ENCODE measurements at places on chromosomes 5 and 9.

- DNase-seq = peak; percentile 47
These were observed 331.5 kb downstream of the ARHGEF28 start for GRCh38 chr5:73957397-73958001.

DNA sequence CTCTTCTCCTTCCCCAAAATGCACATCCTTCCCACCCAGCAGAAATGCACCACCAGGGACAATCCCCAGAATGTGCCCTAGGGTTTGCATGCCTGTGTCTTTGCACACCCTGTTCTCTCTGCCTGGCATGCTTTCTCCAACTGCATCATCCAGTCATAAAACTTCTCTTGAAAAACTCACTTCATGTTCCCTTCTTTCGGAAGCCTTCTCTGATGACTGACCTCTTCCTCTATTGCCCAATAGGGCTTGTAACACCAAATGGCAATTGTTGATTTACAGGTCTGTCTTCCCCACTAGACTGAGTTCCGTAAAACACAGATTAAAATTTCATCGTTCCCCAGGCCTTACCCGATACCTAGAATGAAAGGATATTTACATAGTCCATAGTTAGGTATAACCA is 83.1 kb upstream of the SPOCK1 start:
- DNase-seq = no peak

- peak; percentile 85 for DNase-seq
These were observed 173.0 kb upstream of the DAPK1 start for GRCh38 chr9:87324613-87325194.

DNA sequence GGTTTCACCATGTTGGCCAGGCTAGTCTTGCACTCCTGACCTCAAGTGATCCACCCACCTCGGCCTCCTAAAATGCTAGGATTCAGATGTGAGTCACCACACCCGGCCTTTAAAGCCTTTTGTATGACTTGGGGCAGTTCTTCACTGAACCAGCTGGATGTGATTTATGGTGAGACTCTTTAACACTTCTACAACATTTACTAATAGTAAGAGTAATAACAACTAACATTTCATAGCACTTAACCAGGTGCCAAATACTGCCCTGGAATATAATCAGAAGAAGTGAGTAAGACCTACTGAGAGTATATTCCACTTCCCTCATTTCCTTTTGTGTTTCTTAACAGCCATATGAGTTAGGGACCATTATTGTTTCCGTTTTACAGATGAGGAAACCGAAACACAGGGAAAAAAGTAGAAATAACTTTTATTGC is 10.0 kb downstream of the ZSWIM6 start:
- DNase-seq = no peak

DNA sequence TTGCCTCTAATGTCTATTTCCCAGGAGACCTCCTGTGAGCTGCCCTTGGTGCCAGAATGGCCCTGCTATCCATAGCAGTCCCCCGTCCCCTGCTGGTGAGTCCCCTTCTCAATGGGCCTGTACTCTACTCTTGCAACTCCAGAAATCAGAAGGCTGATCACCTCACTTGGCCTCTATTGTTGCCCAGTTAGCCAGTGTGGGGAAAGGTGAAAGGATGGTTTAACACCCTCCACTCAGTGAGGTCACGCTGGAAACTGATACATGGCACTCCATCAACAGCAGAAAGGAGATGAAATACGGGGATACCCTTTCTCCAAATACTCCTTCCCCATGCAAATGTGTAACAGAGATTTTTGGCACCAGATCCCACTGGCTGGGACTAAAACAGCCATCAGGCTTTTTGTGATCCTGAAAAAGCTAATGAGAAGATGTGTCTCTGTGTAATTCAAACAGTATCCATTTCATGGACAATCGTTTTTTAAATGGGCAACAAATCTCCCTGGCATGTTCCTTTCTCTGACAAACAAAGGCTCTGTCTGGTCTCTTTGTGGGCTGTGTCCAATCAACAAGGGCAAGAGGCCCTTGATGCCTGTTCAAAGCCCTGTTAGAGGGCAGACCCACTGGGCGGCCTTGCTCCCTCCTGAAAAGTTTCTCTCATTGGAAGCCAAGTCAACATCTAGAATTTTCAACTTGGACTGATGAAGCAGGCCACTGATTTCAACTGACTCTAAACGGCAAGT is 343.7 kb downstream of the SPOCK1 start:
- no peak for DNase-seq

GRCh38 chr5:10254686-10255085 is 4.6 kb downstream of the CCT5 start:
- DNase-seq = no peak

DNA sequence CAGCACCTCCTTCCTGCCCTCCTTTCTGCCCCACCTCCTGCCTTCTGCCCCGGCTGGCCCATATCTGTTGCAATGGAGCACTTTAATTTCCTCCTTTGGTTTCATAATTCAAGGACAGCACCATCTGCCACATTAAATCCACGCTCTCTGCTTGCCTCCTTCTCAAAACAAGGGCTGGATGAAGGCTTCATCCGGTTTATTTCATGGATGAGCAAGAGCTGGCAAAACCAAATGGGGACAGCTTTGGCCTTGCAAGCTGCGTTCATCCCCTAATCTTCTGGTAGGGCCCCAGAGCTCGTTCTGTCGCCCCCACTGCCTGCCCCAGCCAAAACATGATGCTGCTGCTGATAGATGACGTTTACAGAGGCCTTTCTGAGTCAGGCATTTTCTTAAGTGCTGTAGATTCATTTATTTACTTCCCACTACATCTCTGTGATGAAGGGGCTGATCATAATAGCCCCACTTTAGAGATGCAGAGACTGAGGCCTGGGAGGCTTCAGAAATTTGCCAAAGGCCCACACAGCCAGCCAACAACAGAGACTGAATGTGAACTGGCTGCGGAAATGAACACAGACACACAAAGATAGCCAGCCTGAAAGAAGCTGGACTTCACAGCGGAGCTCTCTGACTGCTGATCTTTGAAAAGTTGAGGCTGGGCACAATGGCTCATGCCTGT is 115.6 kb upstream of the CPEB4 start:
- DNase-seq = no peak

DNA sequence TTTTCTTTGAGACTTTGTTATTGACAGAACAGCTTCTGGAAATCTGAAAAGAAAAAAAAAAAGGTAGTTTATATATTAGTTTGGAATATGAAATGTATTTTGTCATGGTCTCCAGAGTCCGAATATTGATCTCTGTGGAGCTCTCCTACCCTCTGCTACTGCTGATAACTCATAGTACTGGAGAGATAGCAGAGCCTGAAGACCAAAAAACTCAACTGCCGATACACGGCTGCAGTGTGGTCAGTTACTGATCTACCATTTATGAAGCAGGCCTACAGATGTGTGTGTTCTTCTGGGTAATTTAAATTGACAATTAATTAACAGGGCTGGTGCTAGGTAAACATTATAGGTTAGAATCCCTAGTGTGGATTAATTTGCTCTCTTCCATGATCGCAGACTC is 3.8 kb upstream of the FAM120A start:
- DNase-seq = no peak

DNA sequence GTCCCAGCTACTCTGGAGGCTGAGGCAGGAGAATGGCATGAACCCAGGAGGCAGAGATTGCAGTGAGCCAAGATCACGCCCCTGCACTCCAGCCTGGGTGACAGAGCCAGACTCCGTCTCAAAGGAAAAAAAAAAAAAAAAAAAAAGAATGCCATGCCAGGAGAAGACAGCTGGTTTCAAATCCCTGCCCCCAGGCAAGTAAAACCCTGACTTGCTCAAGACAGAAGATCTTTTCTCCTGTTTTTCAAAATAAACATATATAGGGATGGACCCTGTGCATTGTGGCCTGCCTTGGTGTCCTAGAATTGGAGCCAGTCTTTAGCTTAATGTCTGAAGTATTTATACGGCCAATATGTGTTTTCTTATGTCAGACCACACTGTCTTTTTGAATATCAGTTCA is 177.1 kb downstream of the NR3C1 start:
- no peak for DNase-seq

GRCh38 chr9:114691046-114691955 is 9.3 kb upstream of the TEX48 start:
- DNase-seq = peak; percentile 86

DNA sequence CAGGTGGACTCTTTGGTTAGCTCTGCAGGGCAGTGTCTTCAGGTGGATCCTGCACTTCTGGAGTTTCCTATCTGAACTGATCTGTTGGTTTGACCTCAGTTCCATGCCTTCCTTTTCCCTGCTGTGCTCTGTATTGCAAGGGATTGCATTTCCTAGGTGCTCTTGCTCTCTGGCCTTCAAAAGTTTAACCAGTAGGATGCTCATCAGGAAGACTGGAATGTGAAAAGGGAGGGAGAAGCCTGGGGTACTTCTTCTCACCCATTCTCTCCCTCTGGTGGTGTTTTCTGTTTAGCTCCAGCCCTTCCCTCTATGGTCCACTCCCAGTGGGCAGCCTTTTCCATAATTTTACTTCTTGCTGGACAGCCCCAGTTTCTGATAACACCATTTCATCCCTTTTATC is 78.5 kb downstream of the ZNF618 start:
- no peak for DNase-seq

DNA sequence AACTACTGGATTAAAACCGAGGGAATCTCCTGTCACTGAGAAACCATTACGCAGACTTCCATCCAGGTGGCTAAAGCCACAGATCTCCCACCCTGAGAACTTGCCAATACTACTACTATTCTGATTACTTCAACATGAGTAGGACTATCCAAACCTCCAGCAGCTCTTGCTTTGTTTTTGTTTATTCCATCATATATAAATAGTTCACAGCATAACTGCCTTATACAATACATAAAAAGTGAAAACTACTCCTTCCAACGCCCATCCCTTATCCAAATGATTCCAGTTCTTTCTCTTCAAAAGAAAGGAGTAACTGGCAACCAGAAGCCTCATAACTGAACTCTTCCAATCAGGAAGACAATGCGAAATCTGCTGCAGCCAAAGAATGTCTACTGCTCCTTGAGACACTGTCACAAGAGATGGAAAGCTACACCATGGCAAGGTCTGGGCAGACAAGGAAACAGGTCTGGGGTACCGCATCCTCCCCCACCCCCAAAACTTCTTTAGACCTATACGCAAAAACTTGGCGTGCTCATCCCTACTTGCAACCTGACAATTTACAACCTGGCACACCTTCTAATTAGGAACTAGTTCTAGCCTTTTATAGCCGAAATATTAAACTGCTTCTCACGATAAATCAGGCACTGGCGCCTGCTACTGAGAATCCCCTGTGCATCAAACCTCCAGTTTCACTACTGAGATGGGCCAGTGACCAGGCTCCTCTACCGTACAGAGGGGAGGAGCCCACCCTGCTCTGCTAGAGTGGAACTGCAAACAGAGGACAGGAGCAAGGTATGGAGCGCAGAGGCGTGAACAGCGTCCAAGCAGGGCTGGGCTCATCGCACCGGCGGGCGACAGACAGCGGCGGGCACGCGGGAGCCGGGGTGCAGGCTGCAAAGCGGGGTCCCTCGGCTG is 986 bp downstream of the PLPP1 start:
- peak; percentile 66 for DNase-seq

GRCh38 chr9:78035383-78035993 is 3.9 kb upstream of the GNAQ start:
- DNase-seq = peak; percentile 93

DNA sequence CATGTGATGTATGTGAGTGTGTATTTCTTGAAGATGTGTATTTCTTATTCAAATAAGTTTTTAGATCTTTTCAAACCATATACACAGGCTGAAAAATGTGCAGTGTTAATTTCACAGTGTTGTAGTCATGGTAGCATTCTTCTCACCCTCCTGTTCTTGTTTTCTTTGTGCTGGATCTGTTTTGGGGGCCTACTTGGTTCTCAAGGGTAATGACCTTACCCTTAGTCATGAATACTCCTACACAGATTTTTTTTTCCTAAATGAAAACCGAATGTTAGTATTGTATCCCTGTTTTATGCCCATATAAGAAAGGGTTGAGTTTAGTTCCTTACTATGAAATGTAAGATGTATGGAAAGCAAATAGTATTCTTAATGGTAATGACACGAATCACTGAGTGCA is 88.0 kb downstream of the SLC44A1 start:
- DNase-seq = no peak

GRCh38 chr5:35009019-35009418 is 38.7 kb downstream of the AGXT2 start:
- DNase-seq = no peak

GRCh38 chr5:142495531-142495930 is 170.7 kb upstream of the SPRY4 start:
- no peak for DNase-seq

- DNase-seq = no peak
These were observed 301.3 kb downstream of the PARP8 start for GRCh38 chr5:50967563-50968355.

GRCh38 chr9:23582836-23583235 is 243.2 kb downstream of the ELAVL2 start:
- no peak for DNase-seq

DNA sequence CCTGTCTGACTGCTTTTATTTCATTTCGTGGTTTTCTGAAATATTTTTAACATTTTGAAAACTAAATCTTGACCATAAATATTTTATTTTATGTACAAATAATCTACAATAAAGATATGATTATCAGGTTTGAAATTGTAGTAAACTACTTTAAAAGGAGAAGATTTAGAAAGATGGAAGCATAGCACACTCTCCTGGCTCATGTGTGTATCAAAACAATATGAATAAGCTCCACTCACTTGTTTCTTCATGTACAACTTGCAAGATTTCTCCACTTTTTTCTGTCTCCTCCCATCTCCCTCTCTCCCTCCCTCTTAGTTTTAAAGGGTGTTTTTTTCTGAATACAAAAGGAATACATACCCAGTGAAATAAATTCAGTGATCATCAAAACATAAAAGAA is 15.4 kb upstream of the VPS13A start:
- DNase-seq = peak; percentile 41

- peak; percentile 22 for DNase-seq
These were observed 1833.8 kb downstream of the EFNA5 start for GRCh38 chr5:105836887-105837286.

DNA sequence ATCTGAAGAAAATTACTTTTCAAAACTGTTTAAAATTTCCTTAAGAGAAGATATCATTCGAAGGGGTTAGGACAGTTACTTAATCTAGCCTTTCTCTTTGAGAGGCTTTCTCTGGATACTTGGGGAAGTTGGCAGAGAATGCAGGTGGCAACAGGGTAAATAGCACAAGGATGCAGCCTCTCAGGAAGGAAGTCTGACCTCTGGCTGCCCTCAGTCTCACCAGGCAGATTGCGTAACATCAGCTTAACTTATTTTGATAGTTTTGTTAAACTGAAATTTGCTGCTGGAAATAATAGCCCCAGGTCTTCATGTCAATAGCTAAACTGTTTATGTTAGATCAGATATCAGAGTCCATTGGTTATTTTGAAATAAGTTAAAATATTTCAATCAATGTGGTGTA is 20.4 kb downstream of the CCDC192 start:
- DNase-seq = peak; percentile 62
